ENCODE measurements at places on chromosomes 2 and 18.

DNA sequence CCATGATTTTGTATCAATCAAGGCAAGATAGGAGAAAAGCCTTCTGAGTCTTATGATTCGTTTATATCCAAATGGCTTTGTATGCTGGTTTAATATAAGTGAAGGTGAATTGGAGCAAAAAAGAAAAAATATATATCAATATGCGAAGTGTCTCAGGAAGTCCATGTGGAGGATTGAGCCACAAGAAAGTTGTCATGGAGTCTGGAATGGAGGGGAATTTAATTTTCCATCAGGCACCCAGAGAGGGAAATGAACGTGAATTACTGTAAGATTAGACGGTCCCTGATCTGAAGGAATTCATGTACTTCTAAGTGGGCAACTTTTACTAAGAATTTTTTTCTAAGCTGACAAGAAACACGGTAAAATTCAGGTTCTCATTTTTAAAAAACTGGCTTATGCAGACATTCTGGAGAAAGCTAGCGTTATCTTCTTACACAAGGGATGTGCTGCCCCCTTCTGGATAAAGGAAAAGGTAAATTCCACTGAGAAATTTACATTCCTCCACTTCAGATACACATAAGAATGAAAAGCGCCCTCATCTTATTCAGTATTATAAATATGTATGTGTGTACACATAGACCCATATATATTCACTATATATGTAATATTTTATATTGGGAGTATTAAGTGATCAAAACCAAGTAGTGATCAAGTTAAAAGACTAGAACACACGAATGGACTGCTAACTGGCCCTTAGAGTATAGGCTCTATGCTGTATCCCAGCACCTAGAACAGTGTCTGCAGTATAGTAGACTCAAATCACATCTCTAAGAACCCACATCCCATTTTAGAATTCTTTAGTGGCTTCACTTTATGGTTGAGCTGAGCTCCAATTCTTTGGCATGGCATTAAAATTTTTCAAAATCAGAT lies 289.0 kb upstream of the TFPI start:
- H3K27me3 ChIP-seq: no peaks in the 10 kb centered on the region
- H3K27ac ChIP-seq: no peak overlapping the region
- H3K36me3 ChIP-seq: no peaks in the 10 kb centered on the region
- H3K4me3 ChIP-seq: no peak overlapping the region
- H3K4me1 ChIP-seq: no peaks in the 10 kb centered on the region

GRCh38 chr2:56299171-56299691 lies 115.4 kb downstream of the CCDC85A start:
- H3K4me1 ChIP-seq: no peaks in the 10 kb centered on the region
- no peaks in the 10 kb centered on the region for H3K36me3 ChIP-seq
- no peak for DNase-seq
- H3K4me3 ChIP-seq: no peak overlapping the region

- H3K27ac ChIP-seq: no peak overlapping the region
- H3K4me1 ChIP-seq: peaks cover 52% of the 10 kb centered on the region
- no peaks in the 10 kb centered on the region for H3K27me3 ChIP-seq
- no peak overlapping the region for H3K4me3 ChIP-seq
- no peaks in the 10 kb centered on the region for H3K36me3 ChIP-seq
- DNase-seq: no peak
Observed at GRCh38 chr2:214574084-214574781, 163.4 kb downstream of the VWC2L start.

- no peaks in the 10 kb centered on the region for H3K36me3 ChIP-seq
- peak; percentile 33 for DNase-seq
- peaks cover 6% of the 10 kb centered on the region for H3K27me3 ChIP-seq
- H3K4me1 ChIP-seq: peaks cover 42% of the 10 kb centered on the region
- H3K4me3 ChIP-seq: peak overlapping the region; percentile 81
Observed at GRCh38 chr2:207813221-207813916, 43.7 kb upstream of the FZD5 start.

GRCh38 chr2:1653956-1654695 lies 90.2 kb downstream of the PXDN start:
- no peak overlapping the region for H3K4me3 ChIP-seq
- DNase-seq: no peak
- peaks cover 25% of the 10 kb centered on the region for H3K36me3 ChIP-seq

- H3K27me3 ChIP-seq: no peaks in the 10 kb centered on the region
- no peak for DNase-seq
- H3K36me3 ChIP-seq: no peaks in the 10 kb centered on the region
- no peak overlapping the region for H3K4me3 ChIP-seq
- peaks cover 14% of the 10 kb centered on the region for H3K4me1 ChIP-seq
Observed at GRCh38 chr2:232372231-232373208, 6.0 kb upstream of the ALPP start.

- no peaks in the 10 kb centered on the region for H3K36me3 ChIP-seq
- no peak overlapping the region for H3K27ac ChIP-seq
- H3K4me1 ChIP-seq: peaks cover 15% of the 10 kb centered on the region
- H3K4me3 ChIP-seq: peak overlapping the region; percentile 88
- peaks cover 56% of the 10 kb centered on the region for H3K27me3 ChIP-seq
Observed at GRCh38 chr2:55922291-55922907, 1.2 kb downstream of the EFEMP1 start.

Data from neural crest cell (in vitro differentiated cells).